Esophagus (tissue), 2 donors: ENCODE measurements at places on chromosomes 3 and 15. TPM values are rescaled to one million over a fixed set of nuclear protein-coding genes. Genes with fewer than 3 reads are reported as not detected.

EXD1 gene
- not detected for polyA plus RNA-seq

SEMA3G gene
- polyA plus RNA-seq: 1.7 TPM

PRR20G gene
- polyA plus RNA-seq: not detected

SLC28A1 gene
- 0.02 TPM for polyA plus RNA-seq

ZNF619 gene
- 0.84 TPM for polyA plus RNA-seq

TMEM207 gene
- polyA plus RNA-seq: not detected

IP6K2 gene
- 110 TPM for polyA plus RNA-seq

DNAH12 gene
- polyA plus RNA-seq: 0.06 TPM

TTC23 gene
- polyA plus RNA-seq: 8.4 TPM

LINGO1 gene
- 0.08 TPM for polyA plus RNA-seq

MORC1 gene
- not detected for polyA plus RNA-seq

A4GNT gene
- not detected for polyA plus RNA-seq

NXPE3 gene
- polyA plus RNA-seq: 1.8 TPM

ATP13A4 gene
- polyA plus RNA-seq: 24.9 TPM

AADACL2 gene
- 0.33 TPM for polyA plus RNA-seq

CHRM5 gene
- not detected for polyA plus RNA-seq

CELSR3 gene
- polyA plus RNA-seq: 0.77 TPM

SYNPR gene
- not detected for polyA plus RNA-seq

CXCR6 gene
- polyA plus RNA-seq: 1.6 TPM

MOBP gene
- not detected for polyA plus RNA-seq

XXYLT1 gene
- 10.4 TPM for polyA plus RNA-seq

RAB11A gene
- polyA plus RNA-seq: 610 TPM

UCN2 gene
- 2.3 TPM for polyA plus RNA-seq

HESX1 gene
- polyA plus RNA-seq: 0.51 TPM

SLC2A2 gene
- not detected for polyA plus RNA-seq

PCLAF gene
- 54.4 TPM for polyA plus RNA-seq

SUMF1 gene
- polyA plus RNA-seq: 21.6 TPM

TMC3 gene
- polyA plus RNA-seq: not detected

HTR3E gene
- polyA plus RNA-seq: not detected

NANOGP8 gene
- polyA plus RNA-seq: not detected

GP9 gene
- polyA plus RNA-seq: not detected
